ENCODE measurements at places on chromosomes 7 and 10.

GRCh38 chr7:25775999-25776743, 375.8 kb upstream of the NFE2L3 start:
- no peak for DNase-seq

DNA sequence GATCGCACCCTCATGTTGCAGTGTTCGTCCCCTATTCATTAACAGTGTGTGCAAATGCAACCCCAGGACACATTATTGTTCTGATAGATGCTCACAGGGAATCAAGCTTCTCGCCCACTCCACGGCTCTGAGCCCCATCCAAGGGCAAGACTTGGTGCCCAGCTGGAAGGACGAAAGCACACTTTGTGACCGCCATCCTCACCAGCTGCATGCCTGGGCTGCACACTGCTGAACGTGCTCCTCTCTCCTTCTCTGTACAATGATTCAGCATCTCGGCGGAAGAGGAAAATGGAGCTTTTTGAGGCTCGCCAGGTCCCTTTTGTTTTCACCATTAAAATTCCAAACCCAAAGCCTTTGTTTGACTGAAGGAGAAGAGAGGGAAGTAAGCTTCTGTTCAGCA, 41.9 kb downstream of the MKI67 start:
- no peak for DNase-seq

GRCh38 chr7:94409200-94409948, 14.7 kb downstream of the COL1A2 start:
- no peak for DNase-seq

DNA sequence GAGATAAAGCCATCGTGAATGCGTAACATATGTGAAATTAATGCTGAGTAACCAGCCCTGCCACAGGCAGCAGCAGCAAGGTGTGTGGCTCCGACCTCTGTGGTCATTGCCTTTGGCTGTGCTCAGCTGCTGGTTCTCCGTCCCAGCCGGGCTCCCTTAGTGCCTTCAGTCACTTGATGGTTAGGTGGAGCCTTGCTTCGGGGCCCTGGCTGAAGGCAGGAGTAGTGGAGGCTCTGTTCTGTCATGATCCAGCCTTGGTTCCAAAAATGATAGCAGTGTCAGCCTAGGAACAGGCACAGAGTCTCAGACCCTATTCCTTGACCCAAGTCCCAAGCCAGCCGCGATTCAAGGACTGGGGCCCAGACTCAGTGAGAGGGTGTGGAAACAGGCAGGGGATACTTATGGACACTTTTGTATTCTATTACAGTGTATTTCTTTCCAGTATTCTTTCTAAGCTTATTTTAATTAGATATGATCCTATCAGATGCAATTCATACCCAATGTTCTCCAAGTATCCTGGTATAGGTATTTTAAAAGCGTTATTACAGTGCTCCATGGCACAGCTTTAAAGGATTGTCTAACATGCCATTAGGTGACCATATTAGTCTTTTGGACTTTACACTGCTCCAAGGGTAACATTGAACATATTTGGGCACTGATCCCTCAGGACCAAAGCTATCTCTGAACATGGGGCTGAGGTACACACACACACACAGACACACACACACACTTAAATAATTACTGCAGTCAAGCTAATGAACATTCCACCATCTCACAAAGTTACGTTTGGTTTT, 9.0 kb downstream of the SCART1 start:
- DNase-seq: no peak

- DNase-seq: no peak
These were observed 125.3 kb upstream of the RSU1 start for GRCh38 chr10:16942381-16943078.

GRCh38 chr7:50557099-50557498, 8.1 kb downstream of the DDC start:
- no peak for DNase-seq

- DNase-seq: no peak
These were observed 6.5 kb downstream of the SLC13A1 start for GRCh38 chr7:123193235-123193634.

- DNase-seq: no peak
These were observed 16.4 kb downstream of the AOAH start for GRCh38 chr7:36707898-36708297.

GRCh38 chr7:105664816-105665525, 83.7 kb upstream of the EFCAB10 start:
- DNase-seq: no peak

GRCh38 chr7:155489862-155490696, 32.1 kb downstream of the EN2 start:
- no peak for DNase-seq

DNA sequence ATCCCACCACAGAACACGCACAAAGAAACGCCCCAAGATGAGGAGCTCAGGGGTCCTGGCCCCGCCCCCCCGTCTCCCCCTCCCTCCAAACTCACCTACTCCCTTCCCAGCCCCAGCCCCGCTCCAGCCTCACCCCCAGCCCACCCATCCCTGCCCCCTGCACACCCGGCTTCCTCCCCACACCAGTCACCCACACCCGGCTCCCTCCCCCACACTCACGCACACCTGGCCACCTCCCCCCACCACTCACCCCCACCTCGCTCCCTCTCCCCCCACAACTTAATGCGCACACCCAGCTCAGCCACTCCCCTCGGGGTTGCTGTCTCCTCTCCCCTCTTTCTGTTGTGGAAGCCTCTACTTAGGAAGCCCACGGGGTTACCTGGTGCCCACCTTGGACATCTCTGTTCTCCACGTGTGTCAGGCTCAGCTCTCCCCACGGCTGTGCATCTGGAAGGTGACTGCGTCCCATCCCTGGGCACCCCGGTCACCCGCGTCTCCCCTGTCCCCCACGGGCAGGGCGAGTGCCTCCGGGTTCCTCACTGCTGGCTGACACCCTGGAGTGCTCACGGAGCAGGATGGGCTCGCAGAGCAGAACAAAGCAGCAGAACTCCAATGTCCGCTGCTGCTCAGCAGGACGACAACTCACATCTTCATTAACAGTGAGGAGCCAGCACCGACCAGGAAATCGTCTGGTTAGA, 166.8 kb downstream of the USP6NL start:
- no peak for DNase-seq

- no peak for DNase-seq
These were observed 440.3 kb upstream of the FOXK1 start for GRCh38 chr7:4241791-4242190.

- no peak for DNase-seq
These were observed 59.8 kb upstream of the CYP2C9 start for GRCh38 chr10:94878649-94879048.

DNA sequence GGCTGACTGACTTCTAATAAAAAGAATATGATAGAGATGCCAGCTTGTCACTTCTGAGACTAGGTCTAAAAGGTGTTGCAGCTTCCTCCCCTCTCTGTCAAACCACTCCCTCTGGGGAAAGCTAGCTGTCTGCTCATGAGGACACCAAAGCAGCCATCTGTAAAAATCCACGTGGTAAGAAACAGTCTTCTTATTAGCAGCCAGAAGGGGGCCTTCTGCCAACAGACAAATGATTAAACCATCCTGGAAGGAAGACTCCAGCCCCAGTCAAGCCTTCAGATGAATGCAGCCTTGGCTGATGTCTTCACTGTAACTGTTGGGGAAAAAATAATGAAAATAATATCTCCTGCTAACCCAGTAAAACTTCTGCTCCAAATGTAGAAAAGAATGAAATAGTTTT, 41.9 kb upstream of the DAGLB start:
- no peak for DNase-seq

- no peak for DNase-seq
These were observed 401.2 kb downstream of the SH2D4B start for GRCh38 chr10:80938903-80939302.

DNA sequence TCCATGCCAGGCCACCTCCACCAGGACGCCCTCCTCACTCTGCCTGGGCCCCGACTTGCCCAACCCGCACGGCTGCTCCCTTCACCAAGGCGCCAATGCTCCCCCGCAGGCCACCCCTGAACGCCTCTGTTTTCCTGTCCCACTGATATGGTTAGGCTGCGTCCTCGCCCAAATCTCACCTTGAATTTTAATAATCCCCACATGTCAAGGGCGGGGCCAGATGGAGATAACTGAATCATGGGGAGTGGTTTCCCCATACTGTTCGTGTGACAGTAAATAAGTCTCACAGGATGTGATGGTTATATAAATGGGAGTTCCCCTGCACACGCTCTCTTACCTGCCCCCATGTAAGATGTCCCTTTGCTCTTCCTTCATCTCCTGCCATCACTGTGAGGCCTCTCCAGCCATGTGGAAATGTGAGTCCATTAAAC, 29.8 kb downstream of the RSU1 start:
- DNase-seq: no peak

DNA sequence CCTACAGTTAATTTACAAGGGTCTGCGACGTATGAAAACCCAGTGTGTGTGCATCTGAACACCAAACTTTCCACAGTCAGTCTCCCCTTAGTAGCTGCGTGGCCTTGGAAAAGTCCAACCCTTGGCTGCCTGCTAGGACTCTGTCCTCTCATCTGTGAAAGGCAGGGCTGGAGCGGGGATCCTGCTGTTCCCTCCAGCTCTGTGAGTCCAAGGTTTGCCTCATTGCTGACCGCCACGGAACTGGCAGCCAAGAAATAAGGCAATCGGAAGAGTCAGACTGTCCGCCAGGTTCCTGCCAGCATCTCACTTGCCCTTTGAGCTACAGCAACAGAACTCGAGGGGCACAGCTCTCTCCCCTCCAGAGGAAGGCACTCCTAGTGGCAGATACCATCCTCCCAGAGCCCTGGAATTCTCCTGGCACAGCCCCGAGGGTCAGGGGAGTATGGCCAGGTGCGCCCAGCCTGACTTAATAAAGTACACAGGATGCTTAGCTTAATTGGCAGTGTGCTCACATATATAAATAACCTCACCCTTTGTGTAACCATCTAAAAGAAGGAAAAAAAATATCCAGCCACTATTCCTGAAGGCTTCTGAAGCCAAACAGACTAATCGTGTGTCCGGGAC, 530.1 kb upstream of the FOXK1 start:
- DNase-seq: no peak

DNA sequence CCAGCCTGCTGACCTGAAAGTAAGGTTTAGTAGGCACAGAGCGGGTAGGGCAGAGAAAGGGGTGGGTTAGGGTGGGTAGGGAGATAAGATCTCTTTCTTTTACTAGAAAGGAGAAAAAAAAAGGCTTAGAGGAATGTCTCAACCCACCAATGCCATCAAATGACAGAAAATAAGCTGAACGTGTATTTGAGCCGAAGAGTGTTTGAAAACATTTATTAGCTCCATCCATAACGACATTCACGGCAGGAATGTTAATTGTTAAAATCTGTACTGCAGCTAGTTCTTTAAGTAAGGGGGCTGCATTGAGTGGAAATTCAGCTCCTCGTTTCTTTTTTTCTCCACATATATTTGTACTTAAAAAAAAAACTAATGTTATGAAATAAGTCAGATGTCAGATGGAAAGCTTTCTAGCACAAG, 63.7 kb upstream of the ARID5B start:
- peak; percentile 52 for DNase-seq

DNA sequence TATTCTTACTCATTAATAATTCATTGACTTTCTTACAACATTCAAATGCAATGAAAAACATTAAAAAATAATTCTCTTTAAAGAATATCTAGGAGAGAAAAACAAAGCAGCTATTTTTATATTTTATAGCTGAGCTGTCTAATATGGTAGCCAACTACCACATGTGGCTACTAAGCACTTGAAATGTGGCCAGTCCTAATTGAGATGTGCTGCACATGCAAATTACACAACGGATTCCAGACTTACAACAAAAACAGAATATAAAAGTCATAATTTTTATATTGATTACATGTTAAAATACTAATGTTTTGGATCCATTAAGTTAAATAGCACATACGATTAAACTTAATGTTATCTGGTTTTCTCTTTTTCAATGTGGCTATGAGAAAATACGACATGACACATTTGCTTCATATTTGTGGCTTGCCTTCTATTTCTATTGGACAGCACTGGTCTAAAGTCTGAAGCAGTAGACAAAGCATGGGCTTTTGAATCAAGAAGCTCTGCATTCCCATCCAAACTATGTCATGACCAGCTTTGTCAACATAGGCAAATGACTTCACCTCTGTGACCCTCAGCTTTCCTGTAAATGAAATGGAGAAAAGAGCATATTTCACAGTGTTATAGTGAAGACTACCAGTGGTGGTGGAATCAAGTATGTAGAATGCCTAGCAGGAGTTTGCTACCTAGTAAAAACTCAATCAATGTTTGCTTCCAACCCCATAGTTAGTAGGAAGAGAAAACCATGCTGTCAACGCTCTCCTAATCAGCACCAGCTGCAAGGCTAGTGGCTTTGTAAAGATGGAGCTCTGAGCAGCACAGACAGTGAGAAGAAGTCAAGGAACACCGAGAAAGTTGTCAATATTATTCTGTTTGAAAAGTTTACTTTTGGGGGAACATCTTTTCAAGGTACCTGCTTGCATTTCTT, 37.1 kb upstream of the GDF10 start:
- DNase-seq: peak; percentile 4

DNA sequence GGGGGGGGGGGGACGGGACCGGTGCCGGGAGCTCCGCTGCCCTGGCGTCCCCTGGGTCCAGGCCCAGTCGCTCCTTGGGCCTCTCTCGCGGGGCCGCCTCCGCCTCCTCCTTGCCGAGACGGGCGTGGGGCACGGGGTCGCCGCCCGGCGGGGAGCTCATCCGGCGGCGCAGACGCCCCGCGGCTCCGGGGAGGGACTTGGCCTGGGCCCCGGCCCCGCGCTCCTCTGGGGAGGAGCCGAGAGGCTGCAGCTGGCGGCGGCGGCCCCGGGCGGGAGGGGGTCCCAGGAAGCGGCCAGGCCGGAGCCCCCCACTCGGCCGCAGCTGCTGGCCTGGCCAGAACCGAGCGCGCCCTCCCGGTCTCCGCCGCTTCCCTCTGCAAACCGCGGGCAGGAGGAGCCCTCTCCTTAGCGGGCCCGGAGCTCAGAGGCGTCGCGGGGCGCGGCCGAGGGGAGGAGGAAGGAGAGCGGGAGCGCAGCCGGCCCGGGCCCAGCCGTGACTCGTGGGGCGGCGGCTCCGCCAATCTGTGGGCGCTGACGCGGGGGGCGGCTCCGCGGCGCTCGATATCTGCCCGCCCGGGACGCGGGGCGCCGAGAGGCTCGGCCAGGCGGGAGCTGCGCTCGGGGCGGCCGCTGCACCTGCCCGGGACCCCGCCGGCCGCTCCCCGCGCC, at the start of gene FAM20C:
FAM20C (plus strand) TSS at position 591 of the 669 bp plus-strand sequence. CDS start 629 bp downstream, outside the sequence.
- peak; percentile 42 for DNase-seq

- DNase-seq: no peak
These were observed 33.6 kb downstream of the PRR15 start for GRCh38 chr7:29597266-29597665.

GRCh38 chr7:15870347-15870746, 183.9 kb upstream of the MEOX2 start:
- no peak for DNase-seq

- DNase-seq: no peak
These were observed 89.0 kb downstream of the PHTF2 start for GRCh38 chr7:77887567-77887966.

- no peak for DNase-seq
These were observed 230.6 kb upstream of the FZD8 start for GRCh38 chr10:35872671-35873070.

GRCh38 chr7:29457565-29458011, 106.0 kb upstream of the PRR15 start:
- DNase-seq: peak; percentile 33

- DNase-seq: no peak
These were observed 6.6 kb upstream of the ZNF786 start for GRCh38 chr7:149097088-149097487.

All from fibroblast of skin of left biceps (primary cell).